ENCODE measurements at places on chromosomes 4 and X. TPM values are rescaled to one million over a fixed set of nuclear protein-coding genes. Genes with fewer than 3 reads are reported as not detected.

The TFE3 gene
- polyA plus RNA-seq = 22.2 TPM

The WNK3 gene
- polyA plus RNA-seq = 2.0 TPM

The GPR34 gene
- 11.3 TPM for polyA plus RNA-seq

The SLC9B2 gene
- polyA plus RNA-seq = 9.4 TPM

The FAM47E gene
- 0.92 TPM for polyA plus RNA-seq

The CTBP1 gene
- polyA plus RNA-seq = 133 TPM

The GUCY1A1 gene
- 11.5 TPM for polyA plus RNA-seq

The NXF3 gene
- polyA plus RNA-seq = not detected

The SHISA3 gene
- 7.2 TPM for polyA plus RNA-seq

The SOX3 gene
- not detected for polyA plus RNA-seq

The CASP3 gene
- 39.6 TPM for polyA plus RNA-seq

The FRG2 gene
- not detected for polyA plus RNA-seq

The GAB3 gene
- polyA plus RNA-seq = 5.2 TPM

The SLC4A4 gene
- polyA plus RNA-seq = 9.0 TPM

The EDNRA gene
- polyA plus RNA-seq = 20.0 TPM

The MID2 gene
- polyA plus RNA-seq = 8.4 TPM

The CCSER1 gene
- polyA plus RNA-seq = 0.37 TPM

The TMEM35A gene
- polyA plus RNA-seq = 1.5 TPM

The NUP62CL gene
- polyA plus RNA-seq = 0.98 TPM

The CT83 gene
- polyA plus RNA-seq = not detected

The CDKL5 gene
- 5.6 TPM for polyA plus RNA-seq

The NHSL2 gene
- 8.2 TPM for polyA plus RNA-seq

The RNF212 gene
- 3.6 TPM for polyA plus RNA-seq

The SYNPO2 gene
- 155 TPM for polyA plus RNA-seq

The DMRTC1 gene
- polyA plus RNA-seq = not detected

The IKBKG gene
- 14.4 TPM for polyA plus RNA-seq

The GABRG1 gene
- polyA plus RNA-seq = not detected

The CT45A5 gene
- 0.31 TPM for polyA plus RNA-seq

Measured in hindlimb muscle (tissue), 1 donor.